ENCODE measurements at places on chromosomes 12 and 14. TPM values are rescaled to one million over a fixed set of nuclear protein-coding genes. Genes with fewer than 3 reads are reported as not detected.

KRT72 gene
- total RNA-seq = not detected

CCDC38 gene
- total RNA-seq = not detected

JPH4 gene
- 50.1 TPM for total RNA-seq

PEX5 gene
- 62.9 TPM for total RNA-seq

PPP2R5C gene
- 165 TPM for total RNA-seq

TTC8 gene
- total RNA-seq = 7.2 TPM

CLEC2D gene
- 17.8 TPM for total RNA-seq
